NCI-H2171 treated with DMSO at 0.1 percent for 48 hours (cell line): ENCODE measurements at places on chromosomes 2 and 18.

DNA sequence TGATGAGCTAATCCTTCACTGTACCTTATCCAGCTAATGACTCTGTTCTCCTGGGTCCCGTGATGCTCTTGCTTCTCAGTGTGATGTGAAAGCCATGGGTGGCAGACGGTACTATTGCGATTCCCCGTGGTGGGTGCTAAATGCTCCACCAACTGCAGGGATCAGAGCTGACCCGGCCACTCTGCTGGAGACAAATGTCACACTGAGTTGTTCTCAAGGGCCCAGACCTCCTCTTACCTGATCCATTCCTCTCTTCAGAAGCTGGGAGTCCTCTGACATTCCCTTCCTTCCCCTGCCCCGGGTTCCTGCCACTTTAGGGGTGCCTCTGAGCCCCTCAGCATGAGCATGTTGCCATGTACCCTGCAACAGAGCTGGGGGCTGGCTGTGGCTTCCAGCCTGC lies 105.1 kb downstream of the MAPK4 start:
- no peak for DNase-seq

GRCh38 chr2:29000481-29000880 lies 19.4 kb downstream of the TOGARAM2 start:
- DNase-seq, result no peak

- no peak for DNase-seq
Measured at GRCh38 chr2:12363138-12363537, 353.6 kb upstream of the TRIB2 start.

DNA sequence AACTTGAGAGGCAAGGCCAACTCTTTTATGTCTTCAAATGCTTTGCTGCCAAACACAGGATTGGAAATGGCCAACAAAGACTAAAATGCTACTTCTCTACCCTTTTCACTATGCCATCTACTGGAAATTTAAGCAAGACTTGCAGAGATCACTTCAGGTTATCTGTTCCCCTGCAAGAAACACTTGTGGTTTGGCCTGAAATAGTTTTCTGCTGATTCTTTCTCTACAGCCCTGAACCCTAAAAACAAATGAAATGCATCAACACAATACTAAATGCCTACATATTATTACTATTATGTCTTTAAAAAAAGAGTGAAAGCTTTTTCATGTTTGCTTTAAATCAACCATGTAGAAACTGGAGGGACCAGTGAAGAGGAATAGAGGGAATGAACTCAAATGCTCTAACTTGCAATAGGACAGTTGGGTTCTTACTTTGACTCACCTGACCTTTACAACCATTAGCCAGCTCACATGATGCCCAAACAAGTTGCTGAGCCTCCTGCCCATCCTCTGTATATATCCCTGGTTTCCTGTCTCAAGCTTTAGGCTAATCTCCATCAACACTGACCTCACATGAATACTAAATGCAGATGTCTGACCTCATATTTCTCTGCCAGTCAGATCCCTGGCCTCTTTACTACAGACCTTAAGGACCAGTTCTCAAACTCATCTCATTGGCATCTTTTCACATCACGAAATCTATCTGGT lies 17.5 kb upstream of the ADAM17 start:
- DNase-seq, result no peak

DNA sequence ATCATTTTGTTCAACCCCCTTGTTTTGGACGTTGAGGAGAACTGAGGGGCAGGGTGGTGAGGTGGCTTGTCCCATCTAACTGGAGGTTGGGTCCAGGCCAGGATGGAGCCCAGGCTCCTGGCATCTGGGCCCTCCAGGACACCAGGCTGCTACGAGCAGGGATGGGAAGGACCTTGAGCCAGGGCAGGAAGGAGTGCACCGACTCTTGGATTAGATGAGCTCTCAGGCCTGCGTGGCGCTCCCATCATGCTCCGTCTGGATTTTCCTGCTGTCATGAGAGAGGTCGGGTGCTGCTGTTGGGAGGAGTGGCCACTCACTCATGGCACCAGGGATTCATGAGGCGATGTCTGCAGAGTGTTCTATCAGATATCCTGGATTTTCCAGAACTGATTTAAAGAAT lies 18.3 kb upstream of the ALLC start:
- DNase-seq, result no peak

DNA sequence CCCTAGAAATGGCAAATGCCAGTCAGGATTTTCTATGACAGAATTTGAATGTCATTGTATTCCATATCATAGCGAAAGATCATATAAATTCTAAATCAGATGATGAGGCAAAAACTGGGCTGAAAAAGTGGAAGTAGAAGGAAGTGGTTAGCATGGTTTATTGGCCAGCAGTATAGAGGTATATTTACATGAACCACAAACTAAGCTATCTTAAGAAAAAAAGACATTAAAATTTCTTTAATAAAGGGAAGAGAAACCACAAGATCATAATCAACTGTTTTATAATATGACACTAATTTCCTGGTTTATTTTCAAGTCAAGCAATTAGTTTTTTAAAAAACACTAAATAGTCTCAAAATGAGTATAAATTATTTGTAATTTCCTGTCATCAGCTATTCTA lies 123.2 kb upstream of the LRP1B start:
- DNase-seq, result no peak

DNA sequence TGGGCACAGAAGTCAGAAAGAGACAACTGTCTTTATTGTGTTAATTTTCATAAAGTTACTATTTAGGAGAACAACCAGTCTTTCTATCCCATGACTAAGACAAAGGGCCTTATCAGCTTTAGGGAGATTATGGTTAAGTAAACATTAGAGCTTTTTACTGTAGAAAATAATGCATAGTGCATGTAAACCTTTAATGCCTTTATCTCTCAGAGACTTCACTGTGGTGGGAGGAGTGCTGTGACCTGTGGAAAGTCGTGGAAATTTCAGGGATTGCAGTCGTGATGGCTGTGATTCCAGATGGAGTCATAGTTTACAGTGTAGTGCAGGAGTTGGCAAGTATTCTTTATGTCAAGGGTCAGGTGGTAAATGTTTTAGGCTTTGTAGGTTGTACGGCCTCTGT lies 15.8 kb downstream of the ZNF236 start:
- no peak for DNase-seq

DNA sequence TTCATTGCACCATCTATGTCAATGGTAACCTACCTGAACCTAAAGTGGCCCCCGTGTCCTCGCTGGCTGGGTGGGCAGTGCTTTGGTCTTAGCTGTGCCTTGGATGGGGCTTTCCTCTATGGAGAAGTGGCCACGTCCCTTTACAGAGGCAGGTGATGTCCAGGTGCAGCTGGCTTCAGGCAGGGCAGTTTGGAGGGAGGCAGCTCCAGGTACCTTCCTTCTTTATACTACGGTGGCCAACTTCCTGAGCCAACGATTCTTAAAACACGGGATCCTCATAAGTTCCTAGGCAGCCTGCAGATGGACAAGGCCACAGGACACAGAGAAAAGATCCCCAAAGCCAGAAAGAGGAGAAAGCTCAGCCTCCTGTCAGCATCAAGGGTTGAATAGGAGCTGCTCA lies 517.3 kb upstream of the HS6ST1 start:
- DNase-seq, result no peak

DNA sequence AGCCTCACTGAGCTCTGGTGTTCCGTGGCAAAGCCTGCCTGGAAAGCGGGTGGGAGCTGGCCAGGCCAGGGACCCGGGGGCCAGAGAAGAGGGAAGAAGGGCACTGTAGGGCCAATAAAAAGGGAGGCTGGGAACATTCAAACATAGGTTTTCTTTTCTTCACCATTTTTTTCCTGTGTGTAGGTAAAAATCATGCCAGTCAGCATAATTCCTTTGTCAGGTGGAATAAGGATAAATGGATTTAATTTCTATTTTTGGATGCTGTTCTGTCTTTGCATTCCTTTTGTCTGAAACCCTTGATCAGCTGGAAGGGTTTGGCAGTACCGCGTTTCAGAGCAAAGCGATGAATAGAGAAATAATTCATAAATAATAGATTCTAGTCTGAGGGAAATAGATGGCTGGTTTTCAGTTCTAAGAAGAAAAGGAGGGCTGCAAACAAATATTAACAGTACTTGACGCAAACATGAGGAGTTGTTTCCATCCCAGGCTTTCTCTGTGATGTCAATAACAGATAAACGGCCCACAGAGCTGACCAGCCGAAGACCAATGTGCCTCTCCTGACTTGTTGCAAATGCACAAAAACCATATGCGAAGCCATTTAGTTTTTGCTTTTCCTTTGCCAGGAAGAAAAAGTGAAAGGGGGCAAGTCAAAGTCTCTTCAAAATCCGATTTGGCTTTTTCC lies 384.4 kb downstream of the TSN start:
- no peak for DNase-seq

DNA sequence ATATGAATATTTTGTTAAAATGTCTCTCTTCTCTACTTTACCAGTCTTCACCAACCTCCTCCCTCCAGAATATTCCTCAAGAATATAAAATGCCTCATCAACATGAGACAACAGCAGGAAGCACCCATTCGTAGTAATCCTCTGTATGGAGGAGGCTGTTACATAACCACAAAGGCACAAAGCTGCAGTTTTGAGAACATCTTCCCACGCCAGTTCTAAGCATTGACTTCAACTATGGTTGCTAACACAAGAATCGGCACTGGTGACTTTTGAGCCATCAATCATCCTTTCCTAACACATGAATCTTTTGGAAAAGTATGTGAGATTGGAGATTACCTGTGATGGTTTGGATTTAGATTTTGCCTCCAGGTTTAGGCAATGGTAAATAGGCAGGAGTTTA lies 54.9 kb upstream of the CYP1B1 start:
- DNase-seq, result no peak

GRCh38 chr2:181164699-181165098 lies 184.3 kb downstream of the UBE2E3 start:
- DNase-seq, result no peak

- no peak for DNase-seq
Measured at GRCh38 chr2:3354986-3355385, 22.6 kb downstream of the EIPR1 start.

DNA sequence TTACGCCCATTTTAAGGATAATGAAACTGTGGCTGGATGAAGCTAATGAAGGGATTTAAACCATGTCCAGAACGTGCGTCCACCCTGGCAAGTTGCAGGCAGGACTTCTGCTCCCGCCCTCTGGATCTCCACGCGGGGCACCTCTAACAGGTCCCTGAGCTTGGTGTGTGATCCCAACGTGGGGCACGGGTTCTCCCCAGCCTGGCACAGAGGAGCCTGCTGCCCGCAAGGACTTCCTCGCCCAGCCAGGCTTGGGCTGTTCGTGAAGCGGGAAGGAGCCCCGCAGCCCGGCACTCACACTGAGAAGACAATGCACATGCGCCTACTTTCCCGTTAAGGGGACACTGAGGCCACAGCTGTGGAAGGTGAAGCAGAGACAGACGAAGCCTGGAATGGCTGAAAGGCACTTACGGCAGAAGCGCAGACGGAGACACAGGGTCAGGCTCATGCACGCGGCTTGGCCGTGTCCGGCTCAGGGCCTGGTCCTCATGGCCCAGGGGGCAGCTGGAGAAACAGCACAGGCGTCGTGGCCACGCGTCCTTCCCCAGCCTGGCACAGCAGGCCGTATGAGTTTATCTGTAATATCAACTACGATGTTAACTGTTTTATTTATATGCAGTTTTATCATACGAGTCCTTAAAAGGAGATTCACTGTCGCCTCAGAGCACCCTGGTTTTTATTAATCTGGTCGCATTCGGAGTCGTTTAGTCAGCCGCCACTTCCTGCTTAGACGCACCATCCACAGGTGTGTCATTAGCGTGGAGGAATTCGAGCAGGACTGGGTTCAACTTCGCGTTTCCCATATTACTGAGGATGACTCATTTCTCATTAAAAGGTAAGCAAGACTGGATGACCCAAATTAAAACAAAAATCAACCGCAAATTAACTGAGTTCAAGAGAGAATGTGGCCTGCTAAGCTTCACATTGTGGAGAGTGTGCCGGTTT lies 835.9 kb downstream of the GALR1 start:
- no peak for DNase-seq

DNA sequence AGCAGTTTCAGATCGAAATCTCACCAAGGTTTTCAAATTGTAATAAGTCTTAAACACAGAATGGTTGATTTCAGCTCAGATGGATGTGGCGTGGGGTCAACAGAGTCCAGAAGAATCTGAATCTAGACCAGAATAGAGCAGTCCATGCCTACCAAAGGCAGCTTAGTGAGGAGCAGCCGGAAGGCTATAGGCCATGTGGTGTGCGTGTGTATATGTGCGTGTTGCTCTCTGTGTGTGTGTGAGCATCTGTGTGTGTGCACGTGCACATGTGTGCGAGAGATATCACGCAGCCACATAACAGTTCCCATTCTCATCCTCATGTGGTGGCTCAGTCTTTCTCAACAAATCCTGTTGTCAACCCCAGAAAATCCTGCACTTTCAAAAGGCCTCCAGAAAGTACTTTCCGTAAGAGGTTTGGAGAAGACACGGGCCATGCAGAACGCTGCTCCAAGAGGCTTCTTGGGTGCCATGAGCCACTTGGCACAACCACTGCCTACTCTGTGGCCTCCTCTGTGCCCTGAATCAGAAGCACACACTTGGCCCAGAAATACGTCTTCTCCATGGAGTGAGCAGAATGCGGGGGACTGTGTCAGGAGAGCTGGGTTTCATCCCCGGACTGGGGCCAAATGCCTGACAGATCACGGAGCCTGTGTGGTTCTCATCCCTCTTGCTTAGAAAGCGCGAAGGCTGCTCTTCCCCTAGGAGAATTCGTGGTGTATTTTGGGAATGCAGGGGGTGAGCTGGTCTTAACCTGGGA lies 67.3 kb downstream of the ACKR3 start:
- no peak for DNase-seq

GRCh38 chr2:177165061-177165583 lies 47.5 kb upstream of the HNRNPA3 start:
- DNase-seq, result peak; percentile 24

- DNase-seq, result peak; percentile 15
Measured at GRCh38 chr2:216215658-216216390, 106.7 kb downstream of the XRCC5 start.

- DNase-seq, result no peak
Measured at GRCh38 chr2:46956981-46957531, 41.5 kb upstream of the MCFD2 start.

- DNase-seq, result no peak
Measured at GRCh38 chr2:157732596-157732995, 103.9 kb upstream of the ACVR1C start.

- no peak for DNase-seq
Measured at GRCh38 chr2:34317797-34318196, 718.7 kb upstream of the FAM98A start.

DNA sequence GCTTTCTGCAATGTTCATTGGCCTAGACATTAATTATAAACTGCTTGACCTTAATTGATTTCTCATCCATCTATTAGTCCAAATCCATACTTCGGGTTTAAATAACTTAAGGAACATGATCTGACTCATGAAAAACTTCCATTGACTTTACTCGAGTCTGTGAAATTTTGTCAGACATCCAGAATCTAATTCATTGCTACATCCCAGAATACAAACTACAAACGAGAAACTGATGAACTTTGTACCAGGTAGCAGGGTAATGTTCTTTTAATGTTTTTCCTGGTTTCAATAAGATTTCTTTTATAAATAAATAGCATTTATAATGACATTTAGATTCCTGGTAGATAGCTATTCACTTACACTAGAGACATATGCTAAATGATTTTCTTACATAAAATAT lies 36.0 kb upstream of the IKZF2 start:
- no peak for DNase-seq
